ENCODE measurements at places on chromosomes 16 and 17.
A peak's percentile ranks its signal among the peaks of the same experiment; 100 is the strongest.

DNA sequence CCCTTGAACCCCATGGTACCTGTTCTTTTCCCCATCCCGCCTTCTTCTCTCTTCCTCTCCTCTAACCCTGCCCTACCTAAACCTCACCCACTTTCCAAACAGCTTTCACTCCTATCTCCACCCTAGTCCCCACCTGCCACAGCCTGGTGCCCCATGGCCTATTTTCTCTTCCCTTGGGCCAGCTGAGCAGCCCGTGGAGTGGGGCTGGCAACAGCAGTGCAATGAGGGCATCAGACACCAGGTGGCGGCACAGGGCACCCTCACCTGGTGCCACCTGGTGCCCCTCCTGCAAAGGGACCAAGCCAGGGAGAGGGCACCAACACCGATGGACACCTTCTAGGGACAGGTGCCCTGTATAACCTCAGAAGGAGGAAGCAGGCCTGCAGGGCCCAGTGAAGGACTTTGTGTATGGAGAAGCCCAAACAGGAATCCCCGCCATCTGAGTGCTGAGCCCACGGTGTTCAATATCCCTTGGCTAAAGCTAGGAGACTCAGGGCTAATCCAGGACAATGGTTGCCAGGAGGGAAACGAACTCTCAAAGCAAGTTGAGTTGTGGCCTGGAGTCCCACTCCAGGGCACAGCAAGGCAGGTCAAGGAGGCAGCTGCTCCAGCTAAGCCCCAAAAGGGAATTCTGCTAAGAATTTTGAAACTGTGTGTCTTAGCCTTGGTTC, 4.0 kb upstream of the ABCC3 start:
- peak; percentile 6 for DNase-seq

GRCh38 chr17:67377488-67378453, 690 bp downstream of the PITPNC1 start:
- DNase-seq, result peak; percentile 53

DNA sequence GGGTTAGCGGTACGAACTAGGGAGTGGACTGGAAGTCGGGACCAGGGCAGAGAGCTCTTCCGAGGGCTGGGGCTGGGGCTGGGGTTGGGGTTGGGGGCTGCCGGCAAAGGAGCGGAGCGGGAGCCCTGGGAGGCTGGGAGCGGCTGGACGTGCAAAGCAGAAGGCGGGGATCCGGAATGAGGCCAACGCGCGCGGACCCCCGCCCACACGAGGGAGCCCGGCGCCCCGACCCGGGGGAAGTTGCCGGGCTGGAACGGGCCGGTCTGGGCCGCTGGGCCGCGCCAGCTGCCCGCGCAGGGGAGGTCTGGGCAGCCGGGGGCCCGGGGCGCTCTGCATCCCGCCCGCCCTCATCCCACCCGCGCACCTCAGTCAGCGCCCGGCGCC, 323 bp downstream of the ST3GAL2 start:
- DNase-seq, result no peak

DNA sequence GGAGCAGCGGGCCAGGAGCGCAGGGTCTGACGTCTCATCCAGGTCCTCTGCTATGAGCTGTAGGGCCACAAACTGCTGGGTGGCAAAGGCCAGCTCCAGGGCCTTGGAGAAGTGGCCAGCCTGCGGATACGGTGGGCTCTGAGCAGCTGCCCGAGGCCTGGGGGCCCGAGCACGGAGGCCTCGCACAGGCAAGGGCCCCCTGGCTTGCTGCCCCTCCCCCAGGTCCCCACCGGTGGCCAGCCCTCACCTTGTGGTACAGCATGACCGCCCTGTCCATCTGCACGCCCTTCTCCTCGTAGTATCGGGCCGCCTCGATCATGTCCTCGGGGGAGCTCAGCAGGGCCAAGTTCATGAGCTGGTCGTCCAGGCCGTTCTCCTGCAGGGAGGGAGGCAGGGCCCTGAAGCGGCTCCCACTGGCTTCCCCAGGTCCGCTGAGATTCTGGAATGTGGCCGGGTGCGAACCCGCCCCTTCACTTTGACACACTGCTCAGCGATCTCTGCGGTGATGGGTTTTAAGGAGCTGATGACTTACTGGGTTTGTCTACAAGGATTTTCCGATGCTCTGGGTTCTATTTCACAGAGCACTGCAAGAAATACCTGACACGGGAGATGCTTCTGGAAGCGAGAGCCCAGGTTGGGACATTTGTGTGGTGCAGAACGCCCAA, 9.8 kb upstream of the TMEM204 start:
- no peak for DNase-seq

- DNase-seq, result no peak
Observed at GRCh38 chr17:1736348-1737281, 6.1 kb upstream of the SERPINF2 start.

- DNase-seq, result no peak
Observed at GRCh38 chr17:72683506-72684404, 408.7 kb downstream of the SLC39A11 start.

DNA sequence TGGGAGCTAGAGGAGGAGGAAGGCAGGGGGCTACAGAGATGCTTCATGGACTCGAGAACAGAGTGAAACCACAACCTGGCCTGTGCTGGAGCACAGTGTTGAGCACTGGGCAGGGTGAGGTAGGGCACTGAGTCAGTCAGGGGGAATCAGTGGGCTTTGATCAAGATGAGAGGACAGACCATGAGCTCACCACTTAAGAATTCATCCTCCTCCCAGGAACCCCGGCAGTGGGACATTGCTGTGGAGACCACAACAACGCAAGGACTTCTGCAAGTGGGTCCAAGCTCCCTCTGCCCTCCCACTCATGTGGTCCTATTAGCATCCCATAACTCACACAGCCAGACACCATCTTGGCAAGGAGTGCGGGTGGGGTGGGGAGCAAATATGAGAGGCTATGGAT, 1.7 kb upstream of the CES5A start:
- DNase-seq, result no peak
